ENCODE measurements at places on chromosomes 5 and 9.

GRCh38 chr5:9557696-9558095 lies 11.8 kb upstream of the SEMA5A start:
- no peak for DNase-seq

- no peak for DNase-seq
Measured at GRCh38 chr5:178940569-178941360, at the start of gene ZNF454. Gene ZNF454 (plus strand): TSS chr5:178941198. CDS start chr5:178942792, 1,594 bp downstream.

GRCh38 chr9:40928803-40929487 lies 199.5 kb downstream of the FOXD4L6 start:
- DNase-seq = no peak

GRCh38 chr9:121216271-121216805 lies 14.7 kb upstream of the RAB14 start:
- no peak for DNase-seq

DNA sequence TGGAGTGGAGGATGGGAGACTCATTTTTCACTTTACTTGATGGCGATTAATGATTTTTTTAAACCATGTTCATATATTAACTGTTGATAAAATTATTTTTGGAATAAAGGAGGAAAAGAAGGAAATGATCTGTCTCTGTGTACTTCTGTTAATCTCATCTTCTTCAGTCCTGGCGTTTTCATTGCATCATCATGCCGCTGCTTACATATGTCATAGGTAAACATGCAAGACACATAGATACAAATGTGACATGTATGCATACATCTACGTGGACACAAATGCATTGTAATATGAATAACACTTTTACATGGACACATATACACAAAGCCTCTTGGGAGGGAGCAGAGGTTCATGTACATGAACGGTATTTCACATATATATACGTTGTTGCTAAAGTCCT lies 10.0 kb downstream of the TMEM174 start:
- DNase-seq = no peak

DNA sequence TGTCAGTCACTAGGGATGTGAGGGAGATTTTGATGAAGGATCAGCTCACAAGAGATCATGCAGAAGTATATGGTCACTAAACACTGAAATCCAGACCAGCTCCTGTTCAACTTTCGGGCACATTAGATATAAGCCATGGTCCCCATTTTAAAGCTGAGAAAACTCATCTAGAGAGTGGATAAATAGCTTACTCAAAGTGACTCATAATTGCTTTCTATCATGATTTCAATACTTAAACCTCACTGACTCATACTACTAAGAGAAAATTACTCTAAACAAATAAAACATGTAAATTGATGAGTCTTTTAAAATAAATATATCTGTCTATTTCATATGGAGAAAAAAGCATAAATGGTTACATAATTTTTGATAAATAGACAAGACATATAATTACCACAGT lies 567.7 kb downstream of the TLR4 start:
- no peak for DNase-seq

- DNase-seq = no peak
Measured at GRCh38 chr5:79023348-79023747, 38.2 kb upstream of the ARSB start.

Measured in activated CD4-positive, alpha-beta T cell treated with anti-CD3 and anti-CD28 coated beads for 4 hours (primary cell).